ENCODE measurements at places on chromosomes 16 and 17.

DNA sequence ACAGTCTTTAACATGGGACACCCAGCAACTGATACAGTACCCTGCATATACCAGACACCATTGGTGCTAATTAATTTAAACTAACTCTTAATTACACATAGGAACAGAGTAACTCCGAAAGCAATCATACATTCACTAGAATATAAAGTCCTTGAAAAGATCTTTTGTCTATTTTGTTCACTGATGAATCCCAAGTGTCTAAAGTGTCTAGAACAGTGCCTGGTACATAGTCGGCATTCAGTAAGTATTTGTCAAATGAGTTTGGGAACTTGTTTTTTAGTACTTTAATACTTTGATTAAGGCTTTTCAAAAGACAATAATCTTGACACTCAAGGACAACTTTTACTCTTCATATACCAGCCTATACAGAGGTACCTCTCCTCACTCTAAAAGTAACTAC, 13.8 kb downstream of the YWHAE start:
- DNase-seq, result no peak

- no peak for DNase-seq
Measured at GRCh38 chr16:64181271-64181925, 940.5 kb downstream of the CDH11 start.

DNA sequence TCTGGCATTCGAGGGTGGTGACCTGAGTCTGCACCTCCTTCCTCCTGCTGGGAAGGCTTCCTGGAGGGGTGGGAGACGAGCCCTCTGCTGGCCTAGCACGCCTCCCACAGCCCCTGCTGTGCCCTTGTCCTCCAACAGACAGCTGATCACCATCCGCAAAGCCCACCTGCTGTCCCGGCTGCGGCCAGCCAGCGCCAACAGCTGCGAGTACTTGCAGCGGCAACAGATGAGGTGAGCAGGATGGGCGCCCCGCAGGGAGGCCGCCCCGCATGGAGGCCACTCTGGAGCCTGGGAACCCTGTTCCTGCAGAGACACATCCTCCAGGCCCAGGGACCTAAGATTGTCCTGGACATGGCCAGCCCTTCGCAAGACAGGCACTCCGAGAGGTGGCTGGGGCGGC, 21.6 kb downstream of the UBALD1 start:
- no peak for DNase-seq

- DNase-seq, result no peak
Measured at GRCh38 chr17:7220593-7221277, 997 bp downstream of the ACADVL start.

- no peak for DNase-seq
Measured at GRCh38 chr16:89863741-89864526, 9.5 kb upstream of the TCF25 start.

DNA sequence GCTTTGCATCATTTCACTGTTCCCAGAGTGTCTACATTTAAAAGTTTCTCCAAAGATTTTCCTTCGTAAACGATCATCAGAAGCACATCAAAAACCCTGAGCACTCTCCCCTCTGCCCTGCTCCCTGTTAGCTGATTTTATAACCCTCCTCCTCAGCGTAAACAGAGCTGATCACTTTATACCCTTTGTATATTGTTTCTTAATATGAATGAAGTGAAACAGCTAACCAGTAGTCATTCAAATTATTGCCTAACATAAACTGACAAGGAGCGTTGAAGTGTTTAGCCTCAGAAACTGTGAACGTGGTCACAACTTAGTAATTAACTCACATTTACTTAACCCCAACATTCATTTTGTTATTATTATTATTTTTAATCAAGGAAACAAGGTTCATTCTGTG, 160.0 kb upstream of the FOXF1 start:
- no peak for DNase-seq

DNA sequence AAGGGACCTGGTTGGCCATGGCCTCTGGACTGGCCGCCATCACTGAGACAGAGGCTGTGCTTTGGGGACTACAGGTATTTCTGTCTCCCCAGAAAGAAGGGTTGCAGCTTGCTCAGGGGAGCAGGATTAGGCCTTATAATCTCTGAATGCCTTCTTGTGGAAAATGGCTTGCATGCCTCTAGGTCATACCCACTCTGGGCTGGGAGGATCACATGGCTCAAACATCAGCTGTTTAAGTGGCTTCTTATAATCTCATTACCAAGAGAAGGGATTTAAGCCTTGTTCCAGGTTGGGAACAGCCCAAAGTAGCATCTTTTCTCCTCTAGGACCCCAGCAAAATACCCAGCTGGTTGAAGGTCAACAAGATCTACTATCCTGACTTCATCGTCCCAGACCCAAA, 19.1 kb downstream of the LIG3 start:
- DNase-seq, result no peak

GRCh38 chr17:16464303-16465051, 27.5 kb downstream of the LRRC75A start:
- no peak for DNase-seq

- DNase-seq, result no peak
Measured at GRCh38 chr16:11190588-11191560, 65.1 kb downstream of the SOCS1 start.

DNA sequence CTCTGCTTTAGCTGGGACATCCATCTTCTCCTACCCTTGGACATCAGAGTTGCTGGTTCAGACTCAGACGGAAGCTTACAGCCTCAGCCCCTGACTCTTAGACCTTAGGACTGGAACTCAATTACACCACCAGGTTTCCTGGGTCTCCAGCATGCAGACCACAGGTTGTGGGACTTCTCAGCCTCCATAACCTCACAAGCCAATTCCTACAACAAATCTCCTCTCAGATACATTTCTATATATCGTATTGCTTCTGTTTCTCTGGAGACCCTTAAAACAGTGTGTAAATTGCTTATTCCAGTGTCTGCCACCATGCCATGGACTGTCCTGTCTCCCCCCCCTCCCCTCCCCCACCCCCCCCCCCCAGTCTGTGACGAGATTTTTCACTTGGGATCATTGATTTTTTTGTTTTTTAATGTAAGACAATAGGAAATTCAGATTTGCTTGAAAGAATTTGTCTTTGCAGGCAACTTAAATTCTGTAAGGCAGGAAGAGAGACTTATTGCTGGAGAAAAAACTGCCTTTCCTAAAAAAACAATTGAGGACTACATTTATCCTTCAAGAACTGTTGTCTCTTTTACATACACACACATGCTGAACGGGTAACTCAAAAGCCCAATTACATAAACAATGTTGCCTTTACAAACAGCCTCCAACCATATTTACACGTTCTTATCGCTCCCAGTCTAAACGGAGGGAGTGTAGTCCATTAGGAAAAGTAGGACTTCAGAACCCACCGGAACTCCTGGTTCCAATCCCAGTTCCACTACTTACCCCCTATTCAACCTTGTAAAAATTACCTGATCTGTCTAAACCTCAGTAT, 39.9 kb downstream of the TEKT5 start:
- no peak for DNase-seq

DNA sequence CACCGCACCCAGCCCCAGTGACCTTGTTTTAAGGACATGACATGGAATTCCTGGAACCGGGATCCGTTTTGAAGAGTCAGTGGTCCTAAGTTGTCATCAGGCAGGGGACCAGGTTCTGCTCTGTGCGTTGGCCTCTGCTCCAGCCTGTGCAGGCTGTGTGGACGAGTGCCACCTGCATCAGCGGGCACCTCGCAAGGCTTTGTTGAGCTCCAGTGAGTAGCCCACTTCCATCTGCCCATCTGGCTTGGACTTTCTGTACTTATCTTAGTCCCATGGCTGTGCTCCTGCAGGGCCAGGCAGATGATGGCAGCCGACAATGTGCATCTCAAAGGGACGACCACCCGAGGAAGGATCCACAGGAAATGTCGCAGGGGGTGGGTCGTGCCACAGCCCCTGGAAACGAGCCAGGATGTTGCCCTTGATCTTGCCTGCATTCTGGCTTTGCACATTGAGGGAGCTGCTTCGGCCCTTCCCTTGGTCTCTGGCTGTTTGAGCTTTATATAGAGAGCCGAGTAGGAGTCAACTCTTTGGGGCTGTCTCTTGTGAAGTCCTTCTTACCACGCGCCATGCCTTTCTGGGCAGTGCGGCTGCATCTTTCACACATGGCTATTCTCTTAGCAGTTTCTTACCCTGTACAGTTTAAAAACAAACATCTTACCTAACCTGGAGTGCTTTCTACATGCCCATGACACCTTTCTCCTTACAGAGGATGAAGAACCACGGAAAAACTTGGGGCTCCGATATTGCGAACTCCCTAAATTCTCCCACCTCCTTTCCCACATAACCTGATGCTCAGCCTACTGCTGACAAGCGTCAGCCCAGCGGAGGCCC, 18.3 kb downstream of the KIAA0513 start:
- no peak for DNase-seq

DNA sequence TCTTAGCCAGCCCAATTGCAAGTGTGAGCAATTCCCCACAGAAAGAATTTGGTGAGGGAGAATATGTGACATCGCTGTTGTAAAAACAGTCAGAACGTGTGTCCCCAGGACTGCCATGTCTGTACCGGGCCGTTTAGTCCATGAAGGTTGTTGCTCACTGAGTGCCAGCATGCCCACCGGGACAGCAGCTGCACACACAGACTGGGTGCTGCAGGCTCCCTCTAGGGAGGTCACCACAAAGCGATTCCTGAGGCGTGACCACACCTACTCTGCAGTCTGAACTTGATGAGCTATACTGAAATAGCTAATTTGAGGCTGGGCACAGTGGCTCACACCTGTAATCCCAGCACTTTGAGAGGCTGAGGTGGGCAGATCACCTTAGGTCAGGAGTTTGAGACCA, 44.1 kb upstream of the ADORA2B start:
- no peak for DNase-seq

GRCh38 chr17:49260817-49261291, 30.3 kb upstream of the PHOSPHO1 start:
- DNase-seq, result no peak

GRCh38 chr16:88983771-88984687, 7.0 kb upstream of the CBFA2T3 start:
- DNase-seq, result no peak

- DNase-seq, result no peak
Measured at GRCh38 chr17:32854207-32854606, 22.7 kb downstream of the MYO1D start.

DNA sequence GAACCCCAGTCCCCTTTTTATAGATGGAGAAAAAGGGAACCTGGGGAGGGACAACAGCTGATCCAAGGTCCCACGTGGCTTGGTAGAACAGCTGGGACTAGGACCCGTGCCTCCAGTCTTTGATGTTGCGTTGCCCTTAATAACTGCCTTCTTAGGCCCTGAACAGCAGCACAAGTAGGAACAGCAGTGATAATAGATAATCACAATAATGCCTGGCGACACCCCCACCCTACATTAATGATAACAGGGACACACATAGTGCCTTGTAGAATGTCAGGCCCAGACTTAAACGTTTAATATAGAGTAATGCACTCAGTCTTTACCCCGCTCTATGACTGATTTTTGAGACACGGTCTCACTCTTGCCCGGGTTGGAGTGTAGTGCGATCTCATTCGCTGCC, 96.4 kb downstream of the ABCC6 start:
- DNase-seq, result no peak

GRCh38 chr16:9365370-9365728, 273.9 kb downstream of the HAPSTR1 start:
- DNase-seq, result peak; percentile 16

DNA sequence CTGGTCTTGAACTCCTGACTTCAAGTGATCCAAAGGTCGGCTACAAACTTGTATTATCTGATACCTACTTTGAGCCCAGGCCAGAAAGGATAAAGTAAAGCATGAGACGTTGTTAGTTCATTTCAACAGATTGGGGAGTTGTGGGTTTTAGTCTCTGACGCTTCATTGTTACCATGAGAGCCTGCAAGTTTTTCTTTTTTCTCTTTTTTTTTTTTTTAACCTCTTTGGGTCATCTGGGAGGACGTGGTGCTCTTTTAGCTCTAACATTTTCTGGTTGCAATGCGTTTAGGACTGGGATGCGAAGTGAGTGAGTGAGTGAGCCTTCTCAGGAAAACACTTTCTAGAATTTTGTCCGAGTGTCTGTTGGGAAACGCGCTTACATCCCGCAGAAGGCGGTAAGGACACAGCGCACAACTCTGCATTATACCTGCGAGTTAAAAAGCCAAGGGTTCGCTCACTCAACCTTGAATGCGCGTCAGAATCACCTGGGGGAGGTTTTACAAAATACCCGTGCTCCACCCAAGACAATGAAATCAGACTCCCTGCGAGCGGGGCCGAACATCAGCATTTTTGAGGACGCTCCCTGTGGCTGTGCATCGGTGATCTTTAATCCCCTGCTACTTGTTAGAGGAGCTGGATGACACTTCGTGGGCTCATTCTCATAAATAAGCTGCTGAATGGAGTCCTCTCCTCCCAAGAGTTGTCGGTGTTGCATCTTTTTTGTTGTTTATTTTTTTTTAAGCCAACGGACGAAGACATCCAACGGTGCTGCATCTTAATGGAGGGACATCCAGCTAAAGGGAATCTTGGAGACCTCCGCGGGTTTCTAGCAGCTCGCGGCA, 629 bp upstream of the RNF135 start:
- DNase-seq, result no peak

DNA sequence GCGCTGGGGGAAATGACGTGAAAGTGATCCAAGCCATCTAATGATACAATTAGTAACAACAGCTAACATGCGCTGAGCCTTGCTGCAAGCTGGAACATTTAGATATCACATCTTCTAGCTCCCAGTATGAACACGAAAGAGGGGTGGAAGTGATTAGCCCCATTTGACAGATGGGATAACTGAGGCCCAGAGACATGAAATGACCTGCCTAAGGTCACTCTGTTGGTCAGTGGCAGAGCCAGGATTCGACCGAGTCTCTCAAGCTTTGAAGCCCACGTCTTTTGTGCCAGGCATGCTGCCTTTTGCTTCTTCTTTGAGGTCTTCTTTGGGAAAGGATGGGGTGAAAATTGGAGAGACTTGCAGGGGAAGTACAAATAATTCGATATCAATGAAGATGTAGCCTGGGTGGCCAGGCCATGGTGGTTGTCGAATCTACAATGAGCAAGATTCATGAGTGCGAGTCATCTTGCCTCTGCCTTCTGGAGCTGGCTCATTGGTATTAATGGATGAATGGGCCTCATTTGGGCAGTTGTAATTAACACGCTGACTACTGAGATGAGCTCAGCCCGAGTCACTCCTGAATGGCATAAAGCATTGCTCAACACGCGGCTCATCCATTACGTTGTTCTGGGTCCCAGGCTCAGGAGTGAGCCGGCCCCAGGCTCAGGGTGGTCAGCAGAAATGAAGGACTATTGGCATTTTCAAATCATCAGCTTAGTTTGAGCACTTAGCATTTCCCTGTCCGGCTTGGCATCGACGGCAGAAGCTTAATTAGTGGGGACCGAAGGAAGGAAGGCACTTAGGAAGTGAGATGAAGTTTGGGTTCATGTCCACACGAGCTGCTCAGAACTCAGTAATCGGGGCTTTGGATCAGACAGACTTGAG, 28.0 kb upstream of the GPRC5B start:
- DNase-seq, result no peak

GRCh38 chr16:15523092-15523541, 88.7 kb downstream of the BMERB1 start:
- DNase-seq, result no peak

- no peak for DNase-seq
Measured at GRCh38 chr17:37833237-37833859, 88.5 kb upstream of the HNF1B start.

- no peak for DNase-seq
Measured at GRCh38 chr17:72413077-72414031, 292.5 kb downstream of the SOX9 start.

GRCh38 chr16:24855678-24856077, 9.9 kb downstream of the SLC5A11 start:
- DNase-seq, result no peak
